Fibroblast of lung (primary cell): ENCODE measurements at places on chromosomes 6 and 20.

- no peaks in the 10 kb centered on the region for H3K36me3 ChIP-seq
- H3K4me3 ChIP-seq: no peak overlapping the region
- H3K27me3 ChIP-seq: no peaks in the 10 kb centered on the region
- H3K4me1 ChIP-seq: peaks cover 4% of the 10 kb centered on the region
- H3K27ac ChIP-seq: no peak overlapping the region
Observed at GRCh38 chr20:50058662-50059402, 54.1 kb downstream of the UBE2V1 start.

- DNase-seq: no peak
- H3K36me3 ChIP-seq: no peaks in the 10 kb centered on the region
- no peaks in the 10 kb centered on the region for H3K4me1 ChIP-seq
- no peak overlapping the region for H3K27ac ChIP-seq
- no peak overlapping the region for H3K4me3 ChIP-seq
- no peaks in the 10 kb centered on the region for H3K27me3 ChIP-seq
Observed at GRCh38 chr6:25700761-25701160, 48.7 kb downstream of the SCGN start.

DNA sequence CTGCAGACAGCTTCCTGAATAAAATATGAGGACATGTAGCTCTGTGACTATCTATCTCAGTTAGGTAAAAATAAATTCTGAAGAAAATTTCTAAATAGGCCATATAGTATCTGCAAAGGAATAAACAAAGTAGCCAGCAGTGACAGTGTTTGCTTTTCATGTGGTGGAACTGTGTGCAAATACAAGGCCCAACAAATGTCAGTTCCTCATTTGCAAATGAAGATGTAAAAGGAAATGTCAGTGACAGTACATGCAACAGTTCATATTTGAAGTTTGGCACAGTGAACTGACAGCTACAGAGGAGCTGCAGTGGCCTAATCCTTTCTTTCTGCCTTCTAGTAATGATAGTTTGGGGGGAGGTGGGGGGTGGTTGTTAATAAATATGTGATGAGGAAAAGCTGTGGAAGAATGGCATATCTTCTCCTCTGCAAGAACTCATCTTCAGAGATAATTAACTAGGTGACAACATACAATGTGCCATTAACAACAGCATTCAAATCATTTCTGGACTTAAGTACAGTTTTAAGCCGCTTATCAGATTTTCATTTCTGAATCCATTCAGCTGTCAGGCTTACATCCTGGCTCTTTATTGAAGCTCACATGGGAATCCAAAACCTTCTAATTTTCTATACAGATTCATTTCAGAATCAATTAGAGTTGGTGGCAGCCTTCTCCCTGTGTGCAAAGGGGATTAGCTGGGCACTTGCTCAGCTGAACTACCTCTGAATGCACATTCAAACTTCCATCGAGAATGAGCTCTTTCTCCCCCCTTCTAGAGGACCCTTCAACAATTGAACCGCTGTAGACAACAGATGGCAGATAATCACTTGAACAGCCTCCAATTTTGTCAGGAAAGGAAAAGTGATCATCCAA lies 1059.0 kb upstream of the EPHA7 start:
- no peaks in the 10 kb centered on the region for H3K36me3 ChIP-seq
- DNase-seq: no peak
- H3K27me3 ChIP-seq: no peaks in the 10 kb centered on the region
- H3K27ac ChIP-seq: no peak overlapping the region

DNA sequence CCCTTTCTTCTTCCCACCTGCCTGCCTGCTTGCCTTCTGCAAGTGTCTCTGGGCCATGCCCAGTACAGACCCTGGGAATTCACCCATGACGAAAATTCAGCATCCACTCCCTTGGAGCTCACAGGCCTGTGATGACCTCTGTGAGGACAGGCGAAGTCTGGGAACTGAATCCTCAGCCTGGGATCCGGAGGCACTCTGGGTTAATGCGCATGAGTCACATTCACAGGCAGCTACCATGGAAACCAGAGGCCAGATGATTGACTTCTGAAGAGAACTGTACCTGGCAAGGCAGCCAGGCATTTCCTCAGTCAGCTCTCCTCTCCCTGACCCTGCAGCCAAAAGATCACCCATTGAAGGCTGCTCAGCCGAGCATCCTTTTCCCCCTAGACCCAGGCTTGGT lies 41.0 kb downstream of the SLC9A8 start:
- peak; percentile 73 for DNase-seq
- no peak overlapping the region for H3K27ac ChIP-seq
- peaks cover 5% of the 10 kb centered on the region for H3K36me3 ChIP-seq
- H3K27me3 ChIP-seq: no peaks in the 10 kb centered on the region
- no peak overlapping the region for H3K4me3 ChIP-seq

GRCh38 chr20:64140061-64140931 lies 24.0 kb upstream of the MYT1 start:
- H3K36me3 ChIP-seq: no peaks in the 10 kb centered on the region
- no peak overlapping the region for H3K4me3 ChIP-seq
- no peaks in the 10 kb centered on the region for H3K4me1 ChIP-seq
- H3K27ac ChIP-seq: no peak overlapping the region
- DNase-seq: no peak

GRCh38 chr20:18323705-18324104 lies 35.4 kb downstream of the ZNF133 start:
- no peak for DNase-seq
- no peaks in the 10 kb centered on the region for H3K27me3 ChIP-seq
- H3K27ac ChIP-seq: no peak overlapping the region
- H3K4me3 ChIP-seq: no peak overlapping the region
